ENCODE measurements at places on chromosomes 2 and 18.
A peak's percentile ranks its signal among the peaks of the same experiment; 100 is the strongest.

GRCh38 chr2:74041182-74041581 lies 56.5 kb downstream of the TET3 start:
- no peak for DNase-seq

GRCh38 chr2:109052922-109053321 lies 63.9 kb upstream of the EDAR start:
- DNase-seq: no peak

- DNase-seq: no peak
Observed at GRCh38 chr18:59945544-59945943, 45.7 kb downstream of the PMAIP1 start.

DNA sequence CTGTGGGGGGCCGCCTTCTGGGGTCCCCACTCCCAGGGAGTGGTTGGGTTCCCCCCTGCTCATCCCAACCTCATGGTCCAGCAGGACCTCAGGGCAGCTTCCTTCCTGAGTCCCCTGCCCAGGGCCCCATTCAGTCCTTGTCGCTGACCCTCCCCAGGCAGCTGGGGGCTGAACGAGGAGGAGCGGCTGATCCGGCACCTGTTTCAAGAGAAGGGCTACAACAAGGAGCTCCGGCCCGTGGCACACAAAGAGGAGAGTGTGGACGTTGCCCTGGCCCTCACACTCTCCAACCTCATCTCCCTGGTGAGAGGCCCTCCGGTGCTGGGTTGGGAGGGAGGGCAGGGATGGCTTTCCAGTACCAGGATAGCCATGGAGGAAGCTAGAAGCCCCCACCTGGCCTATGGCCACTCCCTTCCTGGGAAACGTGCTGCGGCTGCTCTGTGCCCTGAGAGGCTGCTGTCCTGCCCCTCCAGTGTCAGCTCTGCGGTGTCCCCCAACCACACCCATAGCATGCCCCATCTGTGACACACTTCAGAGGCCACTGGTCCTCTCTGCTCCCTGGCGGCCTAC lies 497 bp downstream of the CHRND start:
- no peak for DNase-seq

- DNase-seq: no peak
Observed at GRCh38 chr2:43478412-43479086, 117.3 kb downstream of the THADA start.

DNA sequence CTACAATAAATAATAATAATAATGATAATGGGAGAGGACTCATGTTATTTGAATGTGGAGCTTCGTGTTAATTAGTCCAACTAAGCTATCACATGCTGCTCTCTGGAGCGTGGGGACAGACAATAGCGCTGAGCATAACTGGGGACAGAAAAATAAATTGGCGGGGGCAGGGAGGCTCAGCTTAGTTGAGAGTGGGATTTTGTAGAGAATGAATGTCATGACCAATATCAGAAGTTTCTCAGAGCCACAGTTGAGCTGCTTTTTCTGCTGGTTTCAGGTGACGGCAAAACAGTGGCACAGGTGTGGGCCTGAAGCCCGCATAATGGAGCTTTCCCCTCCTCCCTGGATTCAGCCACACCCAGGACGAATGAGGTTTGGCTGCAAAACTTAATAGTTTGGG lies 111.1 kb upstream of the CAB39 start:
- no peak for DNase-seq

GRCh38 chr2:20567926-20568179 lies 83.0 kb downstream of the HS1BP3 start:
- DNase-seq: no peak

- DNase-seq: no peak
Observed at GRCh38 chr18:74797577-74798151, 200.0 kb downstream of the ZNF407 start.

DNA sequence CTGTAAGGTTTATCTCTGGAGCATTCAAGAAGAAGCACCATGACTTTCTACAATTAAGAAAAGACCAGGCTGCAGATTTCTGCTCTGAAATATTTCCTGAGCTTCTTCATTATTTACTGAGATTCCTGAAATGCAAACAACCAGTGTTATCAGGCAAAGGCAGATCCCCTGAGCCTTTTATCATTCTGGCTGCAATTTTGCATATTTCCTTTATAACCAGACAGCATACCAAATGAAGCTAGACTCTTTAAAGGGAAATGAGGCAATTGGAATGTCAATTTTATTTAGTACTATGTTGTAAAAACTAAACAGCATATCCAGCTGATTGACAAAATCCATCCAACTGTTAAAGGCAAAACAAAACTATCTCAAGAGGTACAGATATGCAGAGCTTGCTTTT lies 372.5 kb downstream of the RIT2 start:
- no peak for DNase-seq

DNA sequence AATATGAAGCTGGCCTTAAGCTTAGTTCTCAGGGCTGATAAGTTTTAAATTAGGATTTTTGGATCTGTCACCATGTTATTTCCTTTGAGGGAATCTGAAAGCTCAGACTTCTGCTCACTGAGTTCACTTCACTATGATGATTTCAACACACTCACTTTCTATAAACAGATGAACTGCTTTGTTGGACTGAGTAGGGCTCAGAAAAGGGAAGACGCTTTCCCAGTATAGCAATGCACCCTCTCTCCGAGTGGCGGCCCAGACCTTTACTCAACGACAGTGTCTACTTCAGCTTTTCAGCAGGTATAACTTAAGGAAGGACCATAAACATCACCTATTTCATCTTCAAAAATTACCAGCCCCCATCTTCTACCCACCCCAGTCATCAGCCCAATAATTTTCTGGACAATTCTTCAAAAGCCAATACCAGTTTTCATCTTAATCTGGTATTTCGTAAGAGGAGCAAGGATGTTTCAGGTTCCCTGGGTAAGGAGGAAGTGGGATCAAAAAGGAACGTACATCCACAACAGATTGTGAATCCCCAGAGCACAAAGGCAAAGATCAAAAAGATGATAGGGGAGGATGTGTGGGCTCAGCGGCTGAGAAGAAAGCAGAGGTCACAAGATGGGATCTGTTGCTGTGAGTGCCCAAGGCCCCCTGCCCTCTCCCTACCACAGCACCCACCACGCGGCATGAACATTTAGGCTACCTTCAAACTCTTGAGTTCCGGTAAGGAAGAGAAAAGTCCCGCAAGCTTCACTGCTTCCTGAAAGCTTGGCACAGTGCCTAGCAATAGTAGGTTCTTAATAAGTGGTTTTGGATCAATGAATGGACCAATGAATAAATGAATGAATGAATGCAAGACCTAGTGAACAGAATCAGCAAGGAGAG lies 41.9 kb downstream of the LPIN2 start:
- peak; percentile 60 for DNase-seq

DNA sequence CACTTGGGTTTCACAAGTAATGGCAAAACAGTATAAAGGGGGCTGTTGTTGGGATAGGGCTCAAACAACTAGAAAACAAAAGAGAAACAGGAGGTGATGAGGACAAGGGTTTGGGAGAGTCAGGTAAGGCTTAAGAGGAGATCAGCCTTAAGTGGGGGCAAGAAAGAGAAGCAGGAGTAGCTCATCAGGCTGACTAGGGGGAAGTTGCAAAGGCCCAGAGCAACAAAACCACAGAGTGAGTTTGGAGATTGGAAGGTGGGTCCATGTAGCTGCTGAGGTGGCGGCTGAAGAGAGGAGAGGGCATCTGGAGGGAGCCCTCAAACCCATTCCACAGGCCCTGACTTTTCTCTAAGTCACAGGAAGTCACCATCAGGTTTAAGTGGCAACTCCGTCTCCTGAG lies 126.0 kb downstream of the MREG start:
- no peak for DNase-seq

DNA sequence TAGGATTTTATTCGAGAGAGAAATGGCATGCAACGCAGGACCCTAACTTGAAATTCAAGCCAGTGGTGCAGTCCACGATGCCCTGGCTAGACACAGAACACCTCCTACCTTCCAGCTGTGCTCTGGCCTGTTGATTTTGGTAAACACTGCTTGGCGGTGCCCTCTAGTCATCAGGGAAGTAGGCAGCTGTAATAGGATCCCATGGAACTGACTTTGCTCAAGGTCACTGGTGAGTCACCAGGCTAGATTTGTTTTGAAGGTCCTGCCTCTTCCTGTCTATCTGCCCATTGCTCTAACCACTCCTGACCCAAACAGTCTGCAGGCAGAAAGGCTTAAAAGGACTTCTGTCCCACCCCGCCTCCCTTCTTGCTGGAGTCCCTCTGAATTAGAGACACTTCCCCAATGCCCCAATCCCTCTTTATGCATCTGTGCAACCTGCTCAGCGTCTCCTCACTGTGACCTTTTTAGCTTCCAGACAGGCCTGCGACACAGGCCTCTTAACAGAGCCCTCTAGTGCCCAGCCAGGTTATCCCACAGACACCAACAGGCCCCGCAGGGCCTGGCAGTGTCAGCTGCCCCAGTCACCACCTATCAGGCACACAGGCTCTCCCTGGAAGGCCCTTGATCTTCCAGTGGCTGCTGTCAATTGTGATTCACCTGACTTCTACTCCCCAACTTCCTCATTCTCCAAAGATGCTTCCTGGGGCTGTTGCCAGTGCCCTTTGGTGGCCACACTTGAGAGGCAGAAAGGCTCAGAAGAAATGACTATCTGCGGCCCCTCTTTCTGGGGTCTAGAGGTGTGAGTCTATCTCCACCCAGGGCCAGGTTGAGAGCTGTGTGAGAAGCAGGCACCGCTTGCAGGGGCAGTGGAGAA lies 5.2 kb downstream of the TMEM127 start:
- peak; percentile 64 for DNase-seq

- peak; percentile 92 for DNase-seq
Observed at GRCh38 chr2:43127208-43127940, 99.0 kb downstream of the ZFP36L2 start.

DNA sequence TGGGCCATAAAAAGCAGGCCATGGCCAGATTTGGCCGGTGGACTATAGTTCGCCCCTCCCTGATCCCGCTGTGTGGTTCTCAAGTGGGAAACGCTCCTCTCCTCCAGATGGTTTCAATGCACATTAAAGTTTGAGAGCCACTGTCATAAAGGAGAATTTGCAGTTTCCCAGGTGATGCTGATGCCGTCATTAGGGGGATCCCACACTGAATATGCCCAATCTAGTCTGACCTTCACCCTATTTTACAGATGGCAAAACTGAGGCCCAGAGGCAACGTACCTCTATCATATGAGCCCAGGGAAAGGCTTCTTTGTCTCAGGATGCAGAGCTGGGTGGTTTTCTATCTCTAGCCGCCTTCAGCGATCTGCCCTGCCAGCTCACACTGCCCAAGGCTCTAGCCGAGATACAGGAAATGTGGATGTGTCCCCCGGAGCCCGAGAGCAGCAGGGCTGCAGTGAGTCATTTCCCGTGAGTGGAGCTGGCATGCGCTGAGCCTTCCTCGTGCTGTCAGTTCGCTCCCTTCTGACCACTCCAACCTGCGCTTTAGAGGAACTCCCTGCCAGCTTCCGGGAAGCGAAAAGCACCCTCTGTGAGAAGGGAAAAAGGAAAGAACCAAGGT lies 116.2 kb downstream of the SMAD7 start:
- peak; percentile 83 for DNase-seq

GRCh38 chr2:41949883-41950665 lies 97.7 kb upstream of the PKDCC start:
- no peak for DNase-seq

DNA sequence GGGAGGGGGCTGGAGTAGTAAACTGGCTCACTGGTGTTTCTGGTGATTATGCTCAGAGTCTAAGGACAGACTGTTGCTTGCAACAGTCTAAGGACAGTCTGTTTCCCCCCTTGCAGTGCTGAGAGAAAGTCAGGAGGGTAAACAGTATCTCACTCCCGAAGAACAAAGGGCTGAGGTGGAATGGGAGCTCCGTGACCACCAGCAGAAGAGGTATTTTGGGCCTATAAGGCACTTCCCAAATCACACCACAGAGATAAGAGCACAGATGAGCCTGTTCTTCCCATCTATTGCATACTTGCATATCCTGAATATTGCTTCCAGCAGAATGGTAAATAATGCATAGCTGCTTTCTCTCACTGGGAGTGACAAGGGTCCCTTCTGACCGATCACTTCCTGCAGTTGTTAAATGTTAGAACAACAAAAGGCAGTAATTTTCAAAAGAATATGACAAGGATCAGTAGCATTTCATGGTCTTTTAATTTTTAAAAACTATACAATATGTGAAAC lies 160.4 kb upstream of the LYPD1 start:
- no peak for DNase-seq

DNA sequence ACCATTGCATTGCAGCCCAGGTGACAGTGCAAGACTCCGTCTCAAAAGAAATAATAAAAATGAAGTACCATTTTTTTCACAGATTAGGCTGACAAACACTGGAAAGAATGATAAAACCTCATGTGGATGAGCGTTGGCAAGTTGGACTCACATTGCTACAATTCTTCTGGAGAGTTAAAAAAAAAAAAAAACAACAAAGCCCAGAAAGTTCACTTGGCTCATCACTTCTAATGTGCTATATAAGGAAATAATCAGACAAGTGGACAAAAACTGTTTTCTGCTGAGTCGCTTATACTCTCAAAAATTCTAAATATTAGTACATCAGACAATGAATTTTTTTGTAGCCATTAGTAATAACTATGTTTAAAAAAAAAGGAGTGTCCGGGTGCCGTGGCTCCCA lies 38.4 kb downstream of the PKP4 start:
- DNase-seq: no peak

GRCh38 chr2:109382226-109382895 lies 231.4 kb downstream of the SEPTIN10 start:
- DNase-seq: no peak

GRCh38 chr2:169189132-169189531 lies 119.8 kb downstream of the DHRS9 start:
- no peak for DNase-seq
